A549 treated with DMSO at 1 μM for 4 hours (cell line): ENCODE measurements at places on chromosomes 4 and X. TPM values are rescaled to one million over a fixed set of nuclear protein-coding genes. Genes with fewer than 3 reads are reported as not detected.

The DCAF12L1 gene
- total RNA-seq: not detected in 5 replicates

The UCHL1 gene
- total RNA-seq: 906 to 988 TPM (median 963 TPM) in 5 replicates

The FHDC1 gene
- 0.38 to 0.62 TPM (median 0.42 TPM) in 5 replicates for total RNA-seq

The COQ2 gene
- 17.5 to 21.8 TPM (median 20.6 TPM) in 5 replicates for total RNA-seq

The FOXR2 gene
- not detected in 5 replicates for total RNA-seq

The NAP1L2 gene
- 1.2 to 1.8 TPM (median 1.3 TPM) in 5 replicates for total RNA-seq

The LRAT gene
- total RNA-seq: 0.05 to 0.12 TPM (median 0.09 TPM) in 4 of 5 replicates, not detected in the other

The ANOS1 gene
- total RNA-seq: 0.03 to 0.09 TPM (median 0.05 TPM) in 3 of 5 replicates, not detected in the others

The SPP1 gene
- 164 to 250 TPM (median 177 TPM) in 5 replicates for total RNA-seq

The TLR10 gene
- total RNA-seq: 0.05 TPM in 3 of 5 replicates, not detected in the others

The VCX gene
- not detected in 5 replicates for total RNA-seq

The FTSJ1 gene
- total RNA-seq: 67.1 to 74.5 TPM (median 72.5 TPM) in 5 replicates

The ZNF182 gene
- total RNA-seq: 3.4 to 4.3 TPM (median 3.7 TPM) in 5 replicates

The CMC4 gene
- total RNA-seq: 14.3 to 15.9 TPM (median 14.9 TPM) in 5 replicates
